NCI-H460 (cell line): ENCODE measurements at places on chromosomes 1 and 21.
A peak's percentile ranks its signal among the peaks of the same experiment; 100 is the strongest.

- DNase-seq, result no peak
Measured at GRCh38 chr1:171718216-171718615, 23.6 kb downstream of the VAMP4 start.

GRCh38 chr1:230005040-230005439, 62.0 kb upstream of the GALNT2 start:
- no peak for DNase-seq

DNA sequence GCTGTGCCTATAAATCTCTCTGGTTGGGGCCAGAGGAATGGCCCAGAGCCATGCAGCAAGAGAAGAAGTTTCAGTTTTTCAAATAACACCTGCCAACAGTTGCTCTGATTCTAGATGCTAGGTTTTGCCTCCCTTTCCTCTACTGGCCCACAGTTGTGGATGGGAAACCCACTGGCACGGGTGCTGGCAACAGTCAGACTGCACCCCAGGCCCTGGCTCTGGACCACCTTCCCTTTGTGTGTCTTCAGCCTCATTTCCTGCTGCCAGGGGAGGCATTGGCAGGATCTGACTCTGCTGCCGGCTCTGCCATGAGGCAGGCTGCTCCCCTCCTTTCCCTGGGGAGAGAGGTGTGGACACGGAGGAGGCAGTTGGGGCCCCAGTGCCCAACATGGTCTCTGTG, 142.0 kb downstream of the IGSF21 start:
- DNase-seq, result no peak

- DNase-seq, result no peak
Measured at GRCh38 chr1:58718435-58718834, 18.6 kb upstream of the MYSM1 start.

- DNase-seq, result no peak
Measured at GRCh38 chr1:115168026-115168425, 78.7 kb upstream of the TSPAN2 start.

- no peak for DNase-seq
Measured at GRCh38 chr1:2611031-2611501, 21.8 kb downstream of the MMEL1 start.

GRCh38 chr1:192958871-192959270, 100.3 kb downstream of the UCHL5 start:
- DNase-seq, result no peak

- no peak for DNase-seq
Measured at GRCh38 chr1:111571239-111571638, 48.4 kb upstream of the RAP1A start.

DNA sequence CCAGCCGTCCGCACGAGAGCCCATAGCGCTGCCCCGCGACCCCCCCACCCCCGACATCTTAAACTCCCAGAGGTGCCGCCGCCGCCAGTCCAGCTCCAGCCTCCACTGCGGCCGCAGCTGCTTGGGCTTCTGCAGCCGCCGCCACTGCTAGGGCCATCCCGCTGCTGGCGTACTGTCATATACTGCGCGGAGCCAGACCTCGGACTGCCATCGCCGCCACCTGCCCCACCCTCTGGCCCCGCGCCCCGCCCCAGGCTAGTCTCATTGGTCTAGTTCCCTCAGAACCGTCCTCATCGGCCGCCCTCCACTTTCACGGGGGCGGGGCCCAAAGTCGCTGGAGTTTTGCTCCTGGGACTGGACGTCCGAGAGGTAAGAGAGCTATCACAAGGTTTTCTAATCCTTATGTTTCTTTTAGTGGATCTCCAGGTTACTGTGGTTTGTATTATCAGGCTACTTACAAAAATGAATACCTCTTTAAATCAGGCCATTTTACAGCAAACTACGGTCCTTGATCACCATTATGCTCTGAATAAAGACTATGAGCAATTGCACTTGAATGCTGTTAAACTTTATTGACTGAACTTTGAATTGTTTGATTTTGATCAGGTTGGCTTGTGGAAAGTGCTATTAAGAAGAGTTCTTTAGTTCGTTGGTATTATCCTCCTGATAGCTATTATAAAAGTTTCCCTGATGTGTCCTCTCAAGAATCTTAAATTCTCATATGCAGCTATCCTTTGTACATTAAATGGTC, 2.8 kb upstream of the CD1D start:
- peak; percentile 89 for DNase-seq

GRCh38 chr1:225462429-225462713, 34.5 kb upstream of the LBR start:
- no peak for DNase-seq

DNA sequence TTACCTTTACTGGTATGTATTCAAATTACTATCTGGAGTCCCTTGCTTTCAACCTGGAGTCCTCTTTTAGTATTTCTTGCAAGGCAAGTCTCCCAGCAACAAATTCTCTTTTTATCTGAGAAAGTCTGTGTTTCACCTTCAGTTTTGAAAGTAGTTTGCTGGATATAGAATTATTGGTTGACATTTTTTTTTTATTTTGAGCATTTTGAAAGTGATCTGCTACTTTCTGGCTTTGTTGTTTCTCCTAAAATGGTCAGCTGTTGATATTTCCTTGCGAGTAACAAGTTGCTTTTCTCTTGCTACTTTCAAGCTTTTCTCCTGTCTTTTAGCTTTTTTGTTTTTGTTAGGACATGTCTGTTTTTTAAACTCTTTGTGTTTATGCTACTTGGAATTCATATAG, 126.1 kb downstream of the TRIM33 start:
- DNase-seq, result no peak

GRCh38 chr21:16563795-16564194, 834.0 kb downstream of the USP25 start:
- no peak for DNase-seq

DNA sequence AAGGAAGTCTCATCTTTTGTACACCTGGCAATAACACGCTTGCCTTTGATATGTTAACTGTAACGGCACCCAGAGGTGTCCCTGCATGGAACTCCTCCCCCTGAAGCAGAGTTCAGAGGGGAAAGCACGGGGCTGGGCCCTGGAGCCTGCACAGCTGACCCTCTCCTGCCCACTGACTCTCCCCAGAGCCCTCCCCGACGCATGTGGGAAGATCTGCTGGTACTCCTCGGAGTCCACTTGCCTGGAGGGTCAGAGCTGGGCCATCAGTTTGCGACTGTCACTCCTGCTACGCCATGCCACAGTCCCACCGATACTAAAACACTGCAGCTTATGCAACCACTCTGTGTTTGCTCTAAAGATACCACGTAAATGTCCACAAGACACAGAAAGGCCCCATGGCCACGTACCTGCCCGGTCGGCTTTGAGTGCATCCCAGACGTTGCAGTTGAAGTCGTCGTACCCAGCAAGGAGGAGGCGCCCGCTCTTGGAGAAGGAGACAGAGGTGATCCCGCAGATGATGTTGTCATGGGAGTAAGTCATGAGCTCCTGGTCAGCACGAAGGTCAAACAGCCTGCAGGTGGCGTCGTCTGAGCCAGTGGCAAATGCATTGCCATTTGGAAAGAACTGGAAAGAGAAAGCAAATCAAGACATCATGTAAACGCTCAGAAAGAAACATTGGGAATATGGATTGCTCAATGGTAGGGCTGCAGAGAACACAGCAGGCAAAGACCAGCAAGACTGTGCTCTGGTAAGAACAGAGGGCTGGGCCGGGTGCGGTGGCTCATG, 10.6 kb upstream of the NADK start:
- DNase-seq, result no peak

GRCh38 chr1:151519667-151520066, 8.5 kb downstream of the CGN start:
- no peak for DNase-seq

DNA sequence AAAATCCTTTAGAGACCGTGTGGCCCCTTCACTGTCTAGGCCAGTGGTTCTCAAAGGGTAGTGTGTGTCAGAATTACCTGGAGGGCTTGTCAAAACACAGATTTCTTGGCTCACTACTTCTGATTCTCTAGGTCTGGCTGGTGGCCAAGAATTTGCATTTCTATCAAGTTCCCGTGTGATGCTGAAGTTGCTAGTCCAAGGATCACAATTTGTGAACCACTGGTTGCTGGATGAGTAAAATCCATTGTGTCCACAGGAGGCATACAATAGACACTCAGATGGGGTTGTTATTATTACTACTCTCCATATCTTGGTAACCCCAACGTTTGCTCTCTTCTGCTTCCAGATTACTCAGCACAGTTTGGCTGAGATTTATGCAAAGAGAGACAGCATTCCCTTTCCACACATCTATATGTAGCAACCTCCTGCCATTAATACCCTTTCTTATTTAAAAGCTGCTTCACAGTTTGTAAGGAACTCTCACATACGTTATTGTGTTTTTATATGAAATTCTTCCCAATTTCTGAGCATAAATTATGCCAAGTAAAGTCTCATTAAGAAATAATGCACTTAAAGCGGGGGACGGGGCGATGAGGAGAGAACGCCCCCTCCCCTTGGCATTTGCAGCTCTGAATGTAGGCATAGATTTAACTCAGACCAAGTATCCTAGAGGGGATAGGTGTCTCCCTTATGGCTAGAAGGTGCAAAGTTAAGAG, 720 bp upstream of the TMCC2 start:
- DNase-seq, result no peak

GRCh38 chr1:53690411-53690810, 48.6 kb downstream of the GLIS1 start:
- DNase-seq, result no peak

GRCh38 chr1:226656201-226656600, 82.9 kb downstream of the ITPKB start:
- no peak for DNase-seq

- DNase-seq, result no peak
Measured at GRCh38 chr1:211559222-211560010, 19.5 kb downstream of the SLC30A1 start.

- DNase-seq, result no peak
Measured at GRCh38 chr1:30658014-30658336, 65.4 kb downstream of the MATN1 start.

GRCh38 chr1:7341145-7341905, 429.8 kb upstream of the VAMP3 start:
- DNase-seq, result no peak

GRCh38 chr1:42822800-42823392, 5.7 kb upstream of the SVBP start:
- DNase-seq, result no peak

GRCh38 chr1:213260311-213261075, 209.5 kb downstream of the RPS6KC1 start:
- no peak for DNase-seq

DNA sequence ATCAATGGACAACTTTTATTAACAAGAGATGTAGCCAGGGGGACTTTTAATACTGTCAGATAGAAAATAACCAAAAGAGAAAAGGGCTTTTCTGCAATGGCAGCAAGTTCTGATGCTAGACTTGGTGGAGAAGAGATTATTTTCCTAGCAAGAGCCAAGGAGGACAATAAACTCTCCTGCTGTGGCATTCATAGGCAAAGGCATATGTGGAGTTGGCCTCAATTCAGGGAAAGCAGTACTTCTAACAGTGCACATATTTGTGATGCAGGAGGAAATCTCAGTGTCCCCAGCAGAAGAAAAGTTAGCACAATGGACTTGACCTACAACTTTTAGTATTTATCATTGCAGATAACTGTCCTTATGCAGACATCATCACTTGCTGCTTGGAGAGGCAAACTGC, 75.1 kb upstream of the GRIK1 start:
- DNase-seq, result no peak

DNA sequence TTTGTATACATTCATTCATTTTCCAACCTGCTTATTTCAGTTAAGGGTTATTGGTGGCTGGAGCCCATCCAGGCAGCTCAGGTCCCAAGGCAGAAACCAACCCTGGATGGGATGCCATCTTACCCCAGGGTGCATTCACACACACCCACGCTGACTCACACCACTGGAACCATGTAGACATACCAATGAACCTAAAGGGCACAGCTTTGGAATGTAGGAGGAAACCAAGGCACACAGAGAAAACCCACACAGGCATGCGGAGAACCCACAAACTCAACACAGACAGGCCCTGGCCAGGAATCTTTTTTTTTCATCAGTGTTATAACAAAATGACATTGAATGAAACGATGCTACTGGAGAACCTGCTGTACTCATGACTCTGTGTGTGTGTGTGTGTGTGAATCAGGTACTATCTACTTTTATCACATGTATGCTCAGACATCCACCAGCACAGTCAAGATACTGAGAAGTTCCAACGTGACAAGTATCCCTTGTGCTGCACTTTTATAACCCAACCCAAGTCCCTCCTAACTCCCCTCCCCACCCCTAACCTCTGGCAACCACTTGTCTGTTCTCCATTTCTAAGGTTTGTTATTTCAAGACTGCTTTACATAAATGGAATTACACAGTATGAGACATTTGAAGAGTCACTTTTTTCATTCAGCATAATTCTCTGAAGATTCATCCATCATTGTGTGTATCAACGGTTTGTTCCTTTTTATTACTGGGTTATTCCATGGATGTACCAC, 286.8 kb upstream of the PLD5 start:
- DNase-seq, result no peak

DNA sequence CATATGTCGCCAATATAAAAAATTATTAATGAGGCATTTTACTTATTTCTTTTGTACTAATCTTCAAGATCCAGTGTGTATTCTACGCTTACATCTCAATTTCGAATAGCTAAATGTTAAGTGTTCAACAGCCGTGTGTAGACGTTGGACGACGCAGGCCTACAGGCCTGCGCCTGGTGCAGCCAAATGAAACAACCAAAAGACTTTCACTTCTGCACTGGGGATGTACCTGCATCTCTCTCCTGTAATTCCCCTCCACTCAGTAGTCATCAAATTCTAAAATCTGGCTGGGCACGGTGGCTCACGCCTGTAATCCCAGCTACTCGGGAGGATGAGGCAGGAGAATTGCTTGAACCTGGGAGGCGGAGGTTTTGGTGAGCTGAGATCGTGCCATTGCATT, 76.8 kb upstream of the HNRNPU start:
- no peak for DNase-seq

DNA sequence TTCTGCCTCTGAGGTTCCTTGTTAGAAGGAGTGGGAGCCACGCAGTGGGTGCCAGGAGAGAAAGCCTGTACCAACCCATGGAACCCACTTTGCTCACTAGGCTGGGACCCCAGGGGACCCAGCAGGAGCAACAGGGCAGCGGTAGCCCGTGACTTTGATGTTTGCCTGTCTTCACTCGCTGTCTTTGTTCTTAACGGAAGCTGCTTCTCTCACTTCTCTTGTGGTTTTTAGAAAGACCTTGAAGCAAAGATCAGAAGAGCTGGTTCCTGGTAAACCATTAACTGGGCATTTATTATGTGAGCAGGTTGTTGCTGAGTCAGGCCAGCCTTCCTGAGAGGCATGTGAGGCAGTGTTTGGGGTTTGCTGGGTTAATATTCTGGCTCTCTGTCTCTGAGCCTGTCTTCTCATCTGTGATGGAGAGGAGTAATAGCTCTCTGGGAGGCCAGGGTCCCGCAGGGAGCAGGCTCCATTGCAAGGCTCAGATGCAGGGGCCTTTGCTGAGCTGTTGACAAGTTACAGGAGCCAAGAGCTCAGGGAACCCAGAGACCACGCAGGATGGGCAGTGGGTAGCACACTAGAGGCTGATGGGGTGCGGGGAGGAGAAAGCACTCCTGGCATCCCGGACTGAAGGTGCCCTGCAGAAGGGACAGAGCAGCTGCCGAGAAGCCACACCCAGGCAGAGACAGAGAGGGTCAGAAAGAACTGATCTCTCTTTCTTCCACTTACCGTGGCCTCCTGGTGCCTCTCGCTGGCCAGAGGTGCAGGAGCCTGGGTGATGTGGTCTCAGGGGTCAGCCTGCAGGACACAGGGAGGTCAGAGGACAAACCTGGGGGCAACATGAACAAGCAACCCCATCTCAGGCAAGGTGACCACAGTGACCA, 367.5 kb upstream of the C1orf174 start:
- DNase-seq, result no peak
